ENCODE measurements at places on chromosomes 13 and 19.

- DNase-seq, result no peak
Observed at GRCh38 chr19:8352134-8352827, 9.2 kb upstream of the KANK3 start.

GRCh38 chr13:24652359-24652758 lies 27.8 kb upstream of the ATP12A start:
- DNase-seq, result no peak

- no peak for DNase-seq
Observed at GRCh38 chr19:11159598-11160439, 4.2 kb upstream of the SPC24 start.

DNA sequence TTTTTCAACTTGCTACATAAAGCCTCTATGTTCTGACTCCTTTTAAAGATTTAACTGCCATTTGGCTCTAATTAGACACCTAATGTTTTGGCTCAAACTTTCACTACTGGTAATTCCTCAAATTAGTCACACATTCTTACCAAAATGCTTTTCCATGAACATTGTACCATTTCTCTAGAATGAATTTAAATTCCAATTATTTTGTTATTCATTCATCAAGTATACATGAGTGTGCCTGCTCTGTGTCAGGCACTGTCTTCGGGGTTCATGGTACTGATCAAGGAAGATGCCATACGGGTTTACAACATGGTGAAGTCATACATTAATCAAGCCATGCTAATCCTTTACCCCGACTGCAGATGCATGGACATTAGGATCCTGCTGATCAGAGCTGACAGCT lies 69.1 kb upstream of the POSTN start:
- no peak for DNase-seq

DNA sequence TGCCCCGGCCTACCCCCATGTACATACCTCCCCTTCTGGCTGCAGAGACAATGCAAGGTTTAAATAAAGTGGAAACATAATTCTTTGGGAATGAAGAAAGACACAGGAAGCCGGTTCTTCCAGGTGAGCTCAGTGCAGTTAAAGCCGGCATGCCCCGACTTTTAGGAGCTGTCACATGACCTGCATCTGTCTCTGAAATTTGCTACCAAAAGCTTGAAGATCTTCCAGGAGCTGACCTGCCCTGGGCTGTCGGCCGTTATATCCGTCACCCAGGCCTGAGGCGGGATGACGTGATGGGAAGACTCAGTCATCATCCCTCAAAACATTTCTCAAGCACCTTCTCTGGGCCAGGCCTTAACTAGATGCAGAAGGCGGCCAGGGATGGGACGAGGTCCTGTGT lies 10.3 kb downstream of the RAB8A start:
- DNase-seq, result no peak

GRCh38 chr13:33251131-33251661 lies 34.4 kb downstream of the STARD13 start:
- no peak for DNase-seq
